Muscle of leg (tissue), 16 donors: ENCODE measurements at places on chromosomes 6 and 20. TPM values are rescaled to one million over a fixed set of nuclear protein-coding genes. Genes with fewer than 3 reads are reported as not detected.

DNA sequence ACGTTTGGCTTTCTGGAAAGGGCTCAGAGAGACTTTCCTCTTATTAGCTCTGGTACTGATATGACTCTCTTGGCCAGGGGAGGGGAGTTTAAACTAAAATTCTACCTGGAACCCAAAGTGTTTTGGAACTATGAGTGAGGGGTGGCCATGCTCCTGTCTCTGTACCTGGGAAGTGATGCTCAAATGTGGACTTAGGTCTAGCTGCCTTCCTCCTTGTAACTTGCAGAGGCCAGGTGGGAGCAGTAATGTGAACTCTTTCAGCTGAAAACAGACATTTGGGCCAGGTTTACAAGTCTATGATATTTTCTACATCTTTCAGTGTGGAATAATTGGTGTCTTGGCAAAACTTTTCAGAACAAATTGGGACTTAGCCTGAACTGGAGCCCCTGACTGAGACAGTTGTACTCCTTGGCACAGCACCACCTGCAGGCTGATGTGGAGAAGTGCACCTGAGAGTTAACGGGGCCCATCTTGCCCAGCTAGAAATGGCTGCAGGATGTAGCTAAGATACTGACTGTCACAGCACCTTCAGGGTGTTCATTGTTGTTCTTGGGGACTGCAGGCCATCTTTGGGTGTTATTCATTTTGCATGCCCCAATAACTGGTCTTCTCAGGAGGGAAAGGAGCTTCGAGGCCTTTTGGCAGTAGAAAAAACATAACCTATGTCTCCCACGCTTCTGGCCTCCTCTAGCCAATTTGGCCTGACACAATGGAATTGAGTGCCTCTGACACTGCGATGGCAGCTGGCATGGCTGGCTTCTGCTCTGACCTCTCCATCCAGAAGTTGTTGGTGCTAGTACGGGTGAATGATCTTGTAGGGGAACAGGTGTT, 37.1 kb downstream of the CD109 start:
- no peak overlapping the region for H3K4me3 ChIP-seq
- no peaks in the 10 kb centered on the region for H3K4me1 ChIP-seq
- peaks cover 3% of the 10 kb centered on the region for H3K36me3 ChIP-seq
- no peak overlapping the region for H3K27ac ChIP-seq
- no peaks in the 10 kb centered on the region for H3K27me3 ChIP-seq
- peak; percentile 85 for DNase-seq

DNA sequence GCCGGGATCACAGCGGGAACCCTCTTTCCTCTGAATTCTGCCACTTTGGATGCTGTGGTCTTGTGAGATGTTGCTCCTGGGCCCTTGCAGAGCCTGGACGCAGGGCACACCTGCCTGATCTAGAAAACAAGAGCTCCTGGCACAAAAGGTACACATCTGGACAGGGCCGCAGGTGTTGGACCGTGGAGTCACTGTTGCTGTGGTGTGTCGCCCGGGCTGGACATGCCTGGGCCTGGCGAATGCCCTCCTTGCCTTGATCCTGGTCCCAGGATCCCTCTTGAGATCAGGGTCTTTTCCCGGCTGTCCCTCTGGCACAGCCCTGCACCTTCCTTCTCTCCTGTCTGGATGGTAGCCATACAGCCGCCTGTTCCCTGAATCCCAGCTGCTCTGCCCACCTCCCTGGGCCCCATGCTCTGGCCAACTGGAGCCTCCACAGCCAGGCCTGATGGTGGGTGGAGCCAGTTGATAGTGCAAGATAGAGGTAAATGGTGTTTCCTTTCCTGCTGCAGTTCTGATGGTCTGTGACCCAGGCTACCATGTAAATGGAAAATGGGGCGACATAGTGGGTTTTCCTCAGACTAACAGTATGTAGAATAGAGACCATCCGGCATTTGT, 5.0 kb downstream of the FOXP4 start:
- peaks cover 28% of the 10 kb centered on the region for H3K4me1 ChIP-seq
- DNase-seq, result no peak
- no peak overlapping the region for H3K27ac ChIP-seq
- peaks cover 31% of the 10 kb centered on the region for H3K27me3 ChIP-seq

DNA sequence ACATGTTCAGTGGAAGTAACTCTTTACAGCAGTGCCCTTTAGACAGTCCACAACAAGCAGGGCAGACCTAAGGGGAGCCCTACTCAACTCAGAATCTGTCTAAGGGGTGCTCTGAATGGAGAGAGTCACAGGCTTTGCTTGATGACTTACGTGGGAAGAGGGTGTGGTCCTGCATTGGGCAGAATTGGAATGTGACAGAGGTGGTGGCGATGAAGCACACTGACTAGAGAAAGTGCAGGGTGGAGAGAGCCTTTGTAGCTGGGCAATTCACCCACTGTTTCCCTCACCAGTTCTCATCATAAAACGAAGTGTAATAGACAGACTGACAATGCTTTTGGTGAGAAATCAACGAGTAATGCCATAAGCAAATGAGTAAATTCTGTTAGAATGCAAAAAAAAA, 11.2 kb downstream of the TP53INP2 start:
- H3K4me3 ChIP-seq, result no peak overlapping the region
- H3K27ac ChIP-seq, result no peak overlapping the region
- no peaks in the 10 kb centered on the region for H3K27me3 ChIP-seq
- H3K36me3 ChIP-seq, result peaks cover 29% of the 10 kb centered on the region
- peaks cover 6% of the 10 kb centered on the region for H3K4me1 ChIP-seq

The SLC35D3 gene
- total RNA-seq, result not detected

GRCh38 chr20:31945785-31946184, 6.1 kb downstream of the PDRG1 start:
- no peaks in the 10 kb centered on the region for H3K27me3 ChIP-seq
- DNase-seq, result no peak
- H3K27ac ChIP-seq, result no peak overlapping the region
- peaks cover 4% of the 10 kb centered on the region for H3K4me1 ChIP-seq
- H3K4me3 ChIP-seq, result no peak overlapping the region
- peaks cover 72% of the 10 kb centered on the region for H3K36me3 ChIP-seq

The ADGRF4 gene
- not detected for total RNA-seq

GRCh38 chr6:153340568-153340967, 209.5 kb upstream of the RGS17 start:
- no peaks in the 10 kb centered on the region for H3K27me3 ChIP-seq
- no peak overlapping the region for H3K27ac ChIP-seq
- no peaks in the 10 kb centered on the region for H3K4me1 ChIP-seq
- no peak for DNase-seq
- no peaks in the 10 kb centered on the region for H3K36me3 ChIP-seq

DNA sequence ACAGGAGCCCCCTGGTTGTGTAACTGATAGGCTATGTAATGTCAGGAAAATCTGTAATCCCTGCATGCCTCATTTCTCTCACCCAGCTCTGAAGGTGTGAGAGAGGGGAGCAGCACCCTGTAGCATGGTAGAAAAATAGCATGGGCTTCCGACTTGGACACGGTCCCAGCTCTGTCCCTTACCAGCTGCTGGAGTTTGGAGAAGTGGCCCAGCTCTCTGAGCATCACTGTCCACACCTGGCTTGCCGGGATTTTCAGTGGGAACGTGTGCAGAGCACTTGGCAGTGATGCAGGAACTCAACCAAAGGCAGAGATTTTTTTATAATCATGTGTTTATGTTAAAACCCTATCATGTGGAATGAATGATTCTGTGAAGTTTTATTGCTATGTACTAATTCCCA, 34.6 kb downstream of the STK35 start:
- peaks cover 32% of the 10 kb centered on the region for H3K4me1 ChIP-seq
- H3K27me3 ChIP-seq, result no peaks in the 10 kb centered on the region
- no peaks in the 10 kb centered on the region for H3K36me3 ChIP-seq
- peak; percentile 44 for DNase-seq
- no peak overlapping the region for H3K27ac ChIP-seq
- H3K4me3 ChIP-seq, result no peak overlapping the region

The BPIFB1 gene
- not detected for total RNA-seq

DNA sequence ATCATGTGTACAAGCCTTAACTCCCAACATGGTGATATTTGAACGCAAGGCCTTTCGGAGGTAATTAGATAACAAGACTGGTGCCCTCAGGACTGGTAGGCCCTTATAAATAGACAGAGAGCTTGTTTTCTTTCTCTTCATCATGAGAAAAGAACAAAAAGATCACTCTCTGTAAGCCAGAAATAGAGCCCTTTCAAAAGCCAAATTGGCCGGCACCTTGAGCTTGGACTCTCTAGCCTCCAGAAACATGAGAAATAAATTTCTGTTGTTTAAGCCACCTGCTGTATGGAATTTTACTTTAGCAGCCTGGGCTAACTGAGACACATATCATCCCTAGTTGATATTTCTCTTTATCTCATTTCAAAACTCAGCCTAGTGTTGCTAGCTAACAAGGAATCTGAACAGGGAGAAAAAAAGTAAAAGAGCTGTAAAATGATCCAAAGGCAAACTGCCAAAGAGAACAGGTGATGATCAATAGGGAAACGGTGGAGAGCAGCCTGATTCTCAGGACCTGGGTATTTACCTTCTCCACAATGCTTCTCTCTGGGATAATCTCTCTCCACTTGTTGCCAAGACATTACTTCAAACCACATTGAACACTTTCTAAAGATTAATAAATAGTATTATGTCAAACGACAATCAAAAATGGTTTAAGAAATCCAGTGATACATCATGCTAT, 6.1 kb downstream of the COL21A1 start:
- H3K36me3 ChIP-seq, result no peaks in the 10 kb centered on the region
- H3K4me3 ChIP-seq, result no peak overlapping the region
- peak overlapping the region; percentile 42 for H3K27ac ChIP-seq
- peak; percentile 65 for DNase-seq
- no peaks in the 10 kb centered on the region for H3K27me3 ChIP-seq

DNA sequence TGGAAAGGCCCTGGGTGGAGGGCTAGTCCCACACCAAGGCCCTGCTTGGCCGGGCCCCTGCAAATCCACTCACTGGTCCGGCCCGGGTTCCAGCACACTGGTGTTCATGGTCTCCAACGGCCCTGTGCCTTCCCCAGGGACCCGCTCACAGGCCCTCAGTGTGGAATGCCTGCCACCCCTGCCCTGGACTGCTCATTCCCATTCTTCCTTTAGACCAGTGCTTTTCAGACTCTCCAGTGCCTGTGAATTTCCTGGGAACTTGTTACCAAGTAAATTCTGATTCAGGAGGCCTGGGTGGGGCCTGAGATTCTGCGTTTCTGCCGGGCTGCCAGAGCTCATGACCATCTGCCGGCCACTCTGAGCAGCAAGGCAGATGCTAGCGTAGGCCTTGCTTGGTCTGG, 5.7 kb upstream of the PXDC1 start:
- peaks cover 19% of the 10 kb centered on the region for H3K4me1 ChIP-seq
- no peak overlapping the region for H3K4me3 ChIP-seq

DNA sequence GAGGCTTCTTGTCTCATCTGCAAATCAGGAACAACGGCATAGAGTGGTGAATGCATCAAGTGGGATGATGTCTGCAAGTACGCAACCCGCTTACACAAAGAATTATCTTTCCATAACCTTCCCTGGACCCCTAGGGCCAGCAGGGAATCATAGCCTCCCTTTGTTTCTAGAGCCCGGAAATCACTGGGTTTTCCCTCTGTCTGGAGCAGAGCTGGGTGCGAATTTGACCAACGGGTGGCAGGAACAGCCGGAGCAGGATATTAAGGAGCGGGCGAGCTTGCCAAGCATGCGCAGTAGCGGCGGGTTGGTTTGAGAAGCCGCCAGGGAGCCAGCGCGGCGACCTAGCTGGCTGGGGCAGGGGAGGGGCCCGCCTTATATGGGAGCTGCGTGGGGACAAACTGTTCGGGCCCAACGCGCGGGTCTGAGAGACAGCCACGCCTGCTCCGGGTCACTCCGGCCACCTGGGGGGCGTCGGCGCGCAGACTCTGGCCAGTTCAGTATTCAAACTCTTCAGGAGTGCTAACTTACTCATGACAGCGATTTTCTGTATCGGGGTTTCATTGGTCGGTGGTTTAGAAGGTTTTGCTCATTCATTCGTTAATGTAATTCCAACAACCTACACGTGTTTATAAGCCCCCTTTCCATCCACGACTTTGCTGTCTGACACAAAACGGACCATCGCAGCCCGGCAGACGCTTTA, 1.6 kb upstream of the KIF16B start:
- H3K36me3 ChIP-seq, result no peaks in the 10 kb centered on the region
- peak overlapping the region; percentile 74 for H3K27ac ChIP-seq
- H3K4me1 ChIP-seq, result peaks cover 21% of the 10 kb centered on the region
- H3K4me3 ChIP-seq, result peak overlapping the region; percentile 44
- H3K27me3 ChIP-seq, result no peaks in the 10 kb centered on the region

DNA sequence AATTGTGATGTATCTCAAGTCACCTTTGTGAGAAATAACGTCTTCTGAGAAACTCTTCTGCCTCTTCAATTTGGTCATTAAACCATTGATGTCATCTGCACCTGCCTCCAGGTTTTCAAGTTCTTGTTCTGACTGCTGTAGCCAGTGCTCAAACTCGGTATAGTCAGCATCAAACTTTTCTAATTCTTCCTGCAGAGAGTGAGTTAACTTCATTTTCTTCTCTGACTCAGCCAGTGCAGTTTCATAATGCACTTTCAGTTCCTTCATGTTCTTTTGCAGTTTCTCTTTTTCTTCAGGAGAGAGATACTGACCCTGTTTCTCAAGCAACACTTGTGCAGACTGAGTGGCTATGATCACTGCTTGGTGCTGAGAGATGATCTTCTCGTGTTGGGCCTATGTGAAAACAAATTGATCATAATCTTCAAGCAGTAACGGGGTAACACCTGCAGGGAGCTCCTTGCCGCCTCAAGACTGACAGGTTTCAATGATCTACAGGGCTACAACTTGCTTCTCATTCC, 48.8 kb downstream of the DST start:
- H3K36me3 ChIP-seq, result peaks cover 29% of the 10 kb centered on the region
- no peak overlapping the region for H3K27ac ChIP-seq
- DNase-seq, result peak; percentile 29
- no peak overlapping the region for H3K4me3 ChIP-seq

The STMND1 gene
- not detected for total RNA-seq

- H3K27ac ChIP-seq, result no peak overlapping the region
- no peaks in the 10 kb centered on the region for H3K4me1 ChIP-seq
- no peaks in the 10 kb centered on the region for H3K36me3 ChIP-seq
- H3K4me3 ChIP-seq, result no peak overlapping the region
- DNase-seq, result no peak
- no peaks in the 10 kb centered on the region for H3K27me3 ChIP-seq
These were observed 191.2 kb downstream of the ZNF217 start for GRCh38 chr20:53402233-53403005.

The NKAIN2 gene
- 2.5 TPM for total RNA-seq

DNA sequence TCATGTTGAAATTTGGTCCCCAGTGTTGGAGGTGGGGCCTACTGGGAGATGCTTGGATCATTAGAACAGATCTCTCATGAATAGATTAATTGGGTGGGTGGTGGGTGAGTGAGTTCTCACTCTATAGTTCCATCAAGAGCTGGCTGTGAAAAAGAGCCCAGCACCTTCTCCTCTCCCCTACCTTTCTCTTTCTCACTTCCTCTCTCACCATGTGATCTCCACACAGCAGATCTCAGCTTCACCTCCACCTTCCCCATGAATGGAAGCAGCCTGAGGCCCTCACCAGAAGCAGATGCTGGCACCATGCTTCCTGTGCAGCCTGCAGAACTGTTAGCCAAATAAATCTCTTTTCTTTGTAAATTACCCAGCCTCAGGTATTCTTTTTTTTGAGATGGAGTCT, 12.9 kb upstream of the GMNN start:
- H3K4me3 ChIP-seq, result no peak overlapping the region
- no peak for DNase-seq
- no peaks in the 10 kb centered on the region for H3K36me3 ChIP-seq
- no peak overlapping the region for H3K27ac ChIP-seq
- no peaks in the 10 kb centered on the region for H3K4me1 ChIP-seq

- H3K27ac ChIP-seq, result peak overlapping the region; percentile 67
- no peak overlapping the region for H3K4me3 ChIP-seq
- peaks cover 8% of the 10 kb centered on the region for H3K4me1 ChIP-seq
- DNase-seq, result peak; percentile 37
- no peaks in the 10 kb centered on the region for H3K36me3 ChIP-seq
These were observed 736.9 kb downstream of the QKI start for GRCh38 chr6:164151161-164152120.

The PPIL6 gene
- total RNA-seq, result 5.9 TPM

- DNase-seq, result no peak
- H3K36me3 ChIP-seq, result no peaks in the 10 kb centered on the region
- no peak overlapping the region for H3K4me3 ChIP-seq
- no peaks in the 10 kb centered on the region for H3K4me1 ChIP-seq
These were observed 136.0 kb downstream of the MMUT start for GRCh38 chr6:49327005-49327404.
